ENCODE measurements at places on chromosomes 6 and 20.

DNA sequence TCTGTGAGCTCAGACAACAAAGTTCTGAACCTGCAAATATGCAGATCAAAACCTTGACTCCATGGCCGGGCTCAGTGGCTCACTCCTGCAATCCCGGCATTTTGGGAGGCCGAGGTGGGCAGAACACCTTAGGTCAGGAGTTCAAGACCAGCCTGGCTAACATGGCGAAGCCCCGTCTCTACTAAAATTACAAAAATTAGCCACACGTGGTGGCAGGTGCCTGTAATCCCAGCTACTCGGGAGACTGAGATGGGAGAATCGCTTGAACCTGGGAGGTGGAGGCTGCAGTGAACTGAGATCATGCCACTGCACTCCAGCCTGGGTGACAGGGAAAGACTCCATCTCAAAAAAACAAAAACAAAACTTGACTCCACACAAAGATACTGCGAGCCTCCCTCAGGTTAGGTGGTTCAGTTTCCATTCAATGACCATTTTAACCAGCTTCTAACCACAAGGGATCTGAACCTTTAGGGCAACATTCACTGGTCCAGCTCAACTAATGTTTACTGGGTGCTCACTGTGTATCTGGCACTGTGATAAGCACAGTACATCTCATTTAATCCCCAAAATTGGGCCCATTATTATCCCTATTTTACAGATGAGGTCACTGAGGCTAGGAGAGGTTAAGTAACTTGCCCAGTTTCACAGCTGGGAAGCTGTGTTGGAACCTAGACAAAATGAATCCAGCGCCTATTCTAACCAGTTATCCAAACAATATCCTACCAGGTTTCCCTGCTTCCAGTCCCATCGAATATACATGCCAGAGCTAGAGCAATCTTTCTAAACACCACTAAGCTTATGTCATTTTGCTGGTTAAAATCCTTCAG, 1.8 kb downstream of the SNRPB start:
- no peak for DNase-seq

GRCh38 chr6:123233336-123233735, 237.3 kb downstream of the CLVS2 start:
- DNase-seq, result no peak

DNA sequence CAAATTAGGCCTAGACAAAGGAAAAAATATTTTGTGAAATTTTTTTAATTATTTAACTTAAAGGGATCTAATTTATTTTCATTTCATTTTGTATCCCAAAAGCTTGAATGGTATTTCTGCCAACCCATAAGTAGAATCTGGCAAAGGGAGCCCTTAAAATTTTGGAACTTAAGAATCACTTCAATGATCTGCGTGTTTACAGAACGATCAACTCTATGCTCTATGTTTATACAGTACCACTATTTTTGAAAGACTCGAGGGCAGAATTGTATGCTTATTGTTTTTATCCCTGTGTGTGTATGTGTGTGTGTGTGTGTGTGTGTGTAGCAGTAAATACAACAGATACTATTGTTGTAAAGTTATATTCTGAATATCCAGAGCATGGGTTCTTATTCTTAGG, 39.2 kb downstream of the METTL24 start:
- no peak for DNase-seq

DNA sequence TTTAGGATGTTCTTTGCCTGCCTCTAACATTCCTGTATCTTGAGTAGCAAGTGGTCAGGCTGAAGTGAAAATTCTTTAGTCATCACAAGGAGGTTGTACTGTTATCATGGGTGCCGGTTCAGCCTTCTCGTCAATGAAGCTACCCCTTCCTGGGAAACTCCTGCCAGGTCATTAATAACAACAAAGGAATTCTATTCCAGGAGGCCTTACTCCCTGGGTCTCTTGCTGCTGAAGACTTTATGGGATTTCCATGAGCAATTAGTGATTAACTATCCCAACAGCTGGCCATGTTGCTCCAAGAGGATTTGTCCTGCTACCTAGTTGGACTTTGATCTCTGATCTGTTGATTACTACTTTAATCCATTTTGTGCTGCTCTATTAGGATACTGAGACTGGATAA, 62.7 kb upstream of the ELOVL5 start:
- DNase-seq, result peak; percentile 30

DNA sequence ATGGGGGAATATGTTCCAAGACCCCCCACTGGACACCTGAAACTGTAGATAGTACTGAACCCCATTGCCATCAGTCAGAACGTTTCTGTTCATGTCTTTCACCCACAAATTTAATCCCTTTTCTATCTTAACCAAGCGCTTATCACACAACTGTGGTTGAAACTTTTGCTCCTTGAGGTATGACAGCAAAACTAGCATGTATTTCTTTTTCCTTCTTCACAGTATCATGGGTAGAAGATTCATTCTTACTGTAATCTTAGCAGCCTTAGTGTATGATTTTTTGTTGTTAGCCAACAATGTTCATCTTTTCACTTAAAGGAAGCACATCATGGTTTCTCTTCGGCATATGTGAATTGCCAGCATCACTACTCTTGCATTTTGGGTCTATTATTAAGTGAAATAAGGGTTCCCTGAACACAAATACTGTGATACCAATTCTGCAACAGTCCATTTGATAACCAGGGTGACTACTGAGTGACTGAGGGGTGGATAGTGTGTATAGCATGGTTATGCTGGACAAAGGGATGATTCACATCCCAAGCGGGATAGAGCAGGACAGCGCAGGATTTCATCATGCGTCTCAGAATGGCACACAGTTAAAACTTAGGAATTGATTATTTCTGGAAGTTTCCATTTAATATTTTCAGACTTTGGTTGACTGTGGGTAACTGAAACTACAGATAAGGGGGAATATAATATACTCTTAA, 41.8 kb downstream of the KCNS1 start:
- peak; percentile 72 for DNase-seq

DNA sequence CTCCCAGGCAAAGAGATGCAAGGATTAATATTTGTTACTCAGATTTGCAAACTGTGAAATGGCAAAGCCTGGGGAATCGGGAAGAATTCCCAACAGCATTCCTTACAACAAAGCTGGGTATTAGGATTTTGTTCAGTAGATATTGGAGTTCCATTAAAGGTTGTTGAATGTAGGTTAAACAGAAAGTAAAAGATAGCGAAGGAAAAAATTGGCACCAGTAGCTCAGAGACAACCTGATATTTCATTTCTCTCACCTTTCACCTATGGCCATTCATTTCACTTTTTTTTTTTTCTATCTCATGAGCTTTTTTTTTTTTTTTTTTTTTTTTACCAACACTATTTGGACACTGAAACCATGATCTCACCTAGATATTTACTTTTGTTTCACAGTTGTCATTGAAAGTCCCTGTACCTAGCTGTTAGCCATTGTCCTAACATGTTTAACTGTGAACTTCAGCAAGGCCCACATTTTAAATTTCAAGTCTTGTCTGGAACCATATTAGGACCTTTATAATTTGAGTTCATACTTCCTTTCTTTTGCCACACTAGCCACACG, 552.5 kb downstream of the HAO1 start:
- DNase-seq, result no peak

DNA sequence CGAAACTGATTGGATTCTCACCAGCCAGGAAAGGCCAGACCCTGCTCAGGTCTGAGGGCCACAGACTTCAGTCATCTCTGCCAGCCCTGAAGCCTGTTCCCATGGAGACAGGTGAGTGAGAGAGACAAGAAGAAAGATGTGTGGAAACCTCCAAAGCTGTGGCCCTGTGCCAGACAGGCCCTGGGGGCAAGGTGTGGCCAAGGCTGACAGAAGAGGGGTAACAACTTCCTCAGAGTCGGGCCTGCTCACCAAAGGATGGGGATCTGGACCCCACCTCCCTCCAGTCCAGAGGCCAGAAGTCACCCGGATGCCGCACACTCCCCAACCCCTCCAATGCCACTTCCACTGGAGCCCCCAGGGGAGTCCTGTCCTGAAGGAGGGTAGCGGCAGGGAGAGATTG, 73.6 kb downstream of the MDGA1 start:
- no peak for DNase-seq

GRCh38 chr6:41572613-41573012, 26.4 kb downstream of the FOXP4 start:
- no peak for DNase-seq

DNA sequence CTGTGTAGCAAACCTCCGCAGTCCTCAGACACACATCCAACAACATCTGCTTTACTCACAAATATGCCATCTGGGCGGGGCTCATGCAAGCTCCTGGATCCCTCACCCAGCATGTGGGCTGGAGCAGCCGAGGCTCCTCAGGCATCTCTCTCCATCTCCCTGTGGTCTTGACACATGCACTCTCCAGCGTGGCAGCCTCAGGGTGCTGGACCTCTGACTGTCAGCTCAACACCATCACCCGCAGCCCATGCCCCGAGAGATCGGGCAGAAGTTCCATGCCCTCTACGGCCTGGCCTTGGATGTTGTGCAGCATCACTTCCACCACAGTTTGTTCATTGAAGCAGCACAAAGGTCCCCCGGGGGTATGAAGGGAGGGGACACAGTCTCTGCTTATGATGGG, 32.6 kb upstream of the CD93 start:
- no peak for DNase-seq

DNA sequence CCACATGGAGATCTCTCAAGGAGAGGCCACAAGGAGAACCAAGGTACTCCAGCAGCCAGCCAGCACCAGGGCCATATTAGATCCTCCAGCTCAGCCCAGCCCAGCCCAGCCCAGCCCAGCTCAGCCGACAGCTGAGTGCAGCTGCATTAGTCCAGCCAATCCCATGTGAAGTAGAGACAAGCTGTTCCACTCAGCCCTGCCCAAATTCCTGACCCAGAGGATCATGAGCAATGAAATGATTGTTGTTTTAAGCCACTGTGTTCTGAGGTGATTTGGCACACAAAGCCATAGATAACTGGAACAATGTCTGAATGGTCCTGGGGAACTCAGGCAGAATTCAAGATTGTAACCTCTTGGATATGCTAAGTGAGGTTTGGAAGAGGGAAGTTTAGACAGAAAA, 59.5 kb upstream of the BMP2 start:
- peak; percentile 87 for DNase-seq

GRCh38 chr6:54722328-54722727, 124.2 kb upstream of the FAM83B start:
- DNase-seq, result no peak

DNA sequence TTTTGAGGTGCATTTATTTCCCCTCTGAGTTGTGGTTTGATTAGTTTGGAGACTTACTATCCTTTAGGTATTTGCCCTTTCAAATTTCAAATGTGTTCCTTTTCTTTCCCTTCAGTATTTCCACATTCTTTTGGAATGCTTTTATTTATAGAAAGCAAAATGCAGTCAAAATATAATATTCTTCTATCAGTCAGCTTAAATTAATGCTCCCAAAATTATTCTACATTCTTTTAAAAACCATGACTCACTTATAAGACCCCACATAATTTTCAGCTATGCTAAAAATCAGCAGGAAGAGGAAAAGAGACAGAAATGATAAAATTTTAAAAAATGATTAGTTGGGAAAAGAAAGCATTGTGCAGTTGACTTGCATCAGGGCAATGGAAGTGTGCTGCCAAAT, 180.0 kb upstream of the SMLR1 start:
- DNase-seq, result no peak

DNA sequence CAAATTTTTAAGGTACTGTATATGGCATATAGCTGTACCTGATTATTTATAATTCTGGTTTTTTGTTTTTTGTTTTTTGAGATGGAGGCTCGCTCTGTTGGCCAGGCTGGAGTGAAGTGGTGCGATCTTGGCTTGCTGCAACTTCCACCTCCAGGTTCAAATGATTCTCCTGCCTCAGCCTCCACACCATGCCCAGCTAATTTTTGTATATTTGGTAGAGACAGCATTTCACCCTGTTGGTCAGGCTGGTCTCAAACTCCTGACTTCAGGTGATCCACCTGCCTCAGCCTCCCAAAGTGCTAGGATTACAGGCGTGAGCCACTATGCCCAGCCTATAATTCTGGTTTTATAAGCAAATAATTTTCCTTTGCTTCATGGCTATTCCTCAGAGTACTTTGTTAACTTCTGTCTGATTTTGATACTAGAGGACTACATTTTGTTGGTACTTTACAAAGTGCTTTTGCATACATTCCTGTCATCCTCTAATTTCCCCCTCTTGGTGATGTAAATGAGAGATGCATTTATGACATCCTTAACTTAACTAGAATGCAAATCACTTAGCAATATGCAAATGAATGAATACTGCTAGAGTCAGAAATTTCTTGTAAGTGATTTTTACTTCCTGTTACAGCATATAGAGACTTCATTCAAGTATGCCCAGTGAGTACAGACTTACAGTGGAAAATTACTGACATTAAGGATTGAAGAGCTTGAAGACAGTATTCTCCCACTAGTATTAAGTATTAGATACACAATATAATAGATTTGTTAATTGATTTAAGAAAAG, 35.7 kb upstream of the ARID1B start:
- DNase-seq, result no peak

DNA sequence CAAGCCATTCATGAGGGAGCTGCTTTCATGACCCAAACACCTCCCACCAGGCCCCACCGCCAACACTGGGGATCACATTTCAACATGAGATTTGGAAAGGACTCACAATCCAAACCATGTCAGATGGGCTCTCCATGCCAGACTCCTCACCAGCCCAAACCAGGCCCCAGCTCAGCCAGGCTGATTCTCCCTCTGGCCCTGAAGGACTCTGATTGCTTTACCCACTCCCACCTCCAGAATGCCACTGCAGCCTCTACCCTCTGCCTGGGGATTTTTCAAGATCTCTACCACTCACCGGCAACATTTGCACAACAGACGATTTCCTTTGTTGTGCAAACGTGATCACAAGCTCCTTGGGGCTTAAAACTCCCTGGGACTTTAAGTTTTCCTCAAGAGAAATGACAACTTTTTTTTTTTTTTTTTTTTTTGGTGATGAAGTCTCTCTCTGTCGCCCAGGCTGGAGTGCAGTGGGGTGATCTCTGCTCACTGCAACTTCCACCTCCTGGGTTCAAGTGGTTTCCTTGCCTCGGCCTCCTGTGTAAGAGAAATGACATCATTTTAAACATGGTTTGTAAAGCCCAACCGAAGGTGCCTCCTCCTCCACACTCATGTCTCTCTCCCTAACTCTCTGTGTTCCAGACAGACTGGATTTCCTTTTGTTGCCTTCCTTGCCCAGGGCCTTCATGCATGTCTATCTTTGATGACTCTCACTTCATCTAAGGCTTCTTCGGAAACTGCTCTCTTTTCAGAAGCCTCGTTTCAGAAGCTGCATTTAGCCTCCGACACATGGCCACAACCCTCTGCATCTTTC, 147.0 kb downstream of the CDH26 start:
- no peak for DNase-seq
